Caudate nucleus (tissue), 63 donors: ENCODE measurements at places on chromosomes 13 and 19.

DNA sequence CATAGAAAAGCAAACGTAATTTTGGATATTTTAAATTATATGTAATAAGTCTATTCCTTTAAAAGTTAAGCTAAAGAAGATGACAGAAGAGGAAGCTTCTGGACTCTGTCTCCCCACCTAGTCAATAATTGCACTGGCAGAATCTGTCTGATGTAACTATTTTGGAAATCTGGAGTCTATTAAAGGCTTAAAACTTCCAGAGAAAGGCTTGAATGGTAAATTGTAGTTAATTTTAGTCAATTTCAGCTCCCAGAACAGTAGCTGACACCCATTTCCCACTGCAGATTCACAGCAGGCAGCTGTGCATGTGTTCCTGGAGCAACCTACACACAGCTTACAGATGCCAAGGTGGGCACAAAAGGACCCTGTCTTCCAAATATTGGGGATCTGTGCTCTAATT lies 304.1 kb downstream of the PCDH20 start:
- no peak for DNase-seq

- DNase-seq, result no peak
Observed at GRCh38 chr19:40803170-40803856, 4.3 kb downstream of the EGLN2 start.

DNA sequence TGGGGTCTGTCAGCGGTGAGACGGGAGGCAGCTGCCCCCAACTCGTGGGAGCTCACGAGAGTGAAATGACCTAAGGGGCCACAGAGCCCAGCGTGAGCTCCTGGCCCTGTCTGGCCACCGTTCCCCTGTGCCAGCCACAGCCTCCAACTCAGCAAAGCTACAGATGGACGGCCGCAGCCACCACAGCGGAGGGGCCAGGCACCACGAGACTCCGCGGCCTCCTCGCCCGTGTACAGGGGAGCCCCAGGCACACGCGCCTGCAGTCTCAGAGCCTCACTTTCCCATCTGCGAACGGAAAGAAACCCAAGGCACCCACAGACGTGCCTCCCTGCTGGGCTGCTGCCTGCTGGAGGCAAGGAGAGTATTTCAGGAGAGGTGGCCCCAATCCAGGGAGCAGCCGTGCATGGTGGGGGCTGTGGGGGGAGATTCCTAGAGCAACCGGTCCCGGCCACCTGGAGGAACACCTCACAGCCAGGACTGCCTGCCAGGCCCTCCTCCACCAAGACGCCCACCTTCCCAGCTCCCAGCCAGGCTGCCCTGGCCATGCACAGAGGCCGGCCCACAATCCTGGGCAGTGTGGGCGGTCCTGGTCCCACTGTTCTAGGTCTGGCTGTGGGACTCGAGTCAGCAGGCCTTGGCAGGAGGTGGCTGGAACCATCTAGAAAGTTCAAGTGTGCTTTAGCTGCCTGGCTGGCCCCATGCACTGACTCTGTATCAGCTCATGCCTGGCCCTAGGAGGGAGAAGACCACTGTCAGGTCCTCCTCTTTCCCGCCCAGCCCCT lies 1.9 kb downstream of the MKNK2 start:
- DNase-seq, result no peak

DNA sequence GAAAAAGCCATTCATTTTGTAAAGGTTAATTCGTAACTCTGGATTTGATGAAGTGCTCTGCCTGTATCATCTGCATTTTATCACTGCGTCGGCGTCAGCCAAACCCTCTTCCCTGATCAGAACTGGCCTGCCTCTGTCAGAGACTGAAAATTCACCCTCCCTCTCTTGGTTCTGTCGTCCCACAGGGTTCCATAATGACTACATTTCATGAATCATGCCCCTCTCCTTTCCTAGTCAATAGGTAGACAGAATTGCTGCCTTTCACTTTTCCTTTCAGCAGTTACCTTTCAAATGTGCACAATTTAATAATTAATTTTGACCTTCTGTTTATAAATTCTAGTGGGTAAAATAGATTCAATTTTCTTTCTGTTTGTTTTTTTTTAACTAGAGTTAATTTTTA lies 423.4 kb downstream of the RFC3 start:
- no peak for DNase-seq

DNA sequence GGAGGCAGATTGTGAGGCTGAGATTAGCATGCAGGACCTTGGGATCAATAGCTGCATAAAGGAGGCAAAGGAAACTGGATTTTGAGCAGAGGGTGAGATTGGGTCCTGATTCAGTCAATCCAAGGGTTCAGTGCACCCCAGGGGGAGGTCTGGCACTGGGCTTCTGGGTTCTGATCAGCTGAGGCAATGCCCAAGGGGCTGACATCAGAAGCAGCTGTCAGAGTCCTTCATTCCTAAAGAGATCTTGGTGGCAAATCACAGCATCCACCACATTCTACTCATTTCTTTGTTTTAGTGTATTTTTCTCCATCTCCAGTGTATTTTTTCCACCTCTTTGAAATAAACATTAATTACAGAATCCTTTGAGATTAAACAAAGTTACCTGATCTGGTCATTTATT lies 5.4 kb upstream of the LYPD5 start:
- DNase-seq, result no peak

GRCh38 chr13:28012383-28012782 lies 23.9 kb upstream of the URAD start:
- DNase-seq, result no peak

DNA sequence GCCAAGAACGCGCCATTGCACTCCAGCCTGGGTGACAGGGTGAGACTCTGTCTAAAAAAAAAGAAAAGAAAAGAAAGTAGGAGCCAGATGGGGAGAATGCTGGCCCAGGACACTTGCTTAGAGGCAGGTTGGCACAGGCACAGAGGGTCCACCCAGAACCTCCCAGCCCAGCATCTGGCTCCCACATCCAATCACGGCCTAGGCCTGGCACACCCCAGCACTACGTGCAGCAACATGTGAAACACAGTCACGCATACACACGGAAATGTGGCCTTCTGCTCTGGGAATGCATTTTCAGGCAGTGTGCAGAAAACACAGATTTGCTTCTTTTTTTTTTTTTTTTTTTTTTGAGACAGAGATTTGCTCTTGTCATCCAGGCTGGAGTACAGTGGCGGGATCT lies 20.9 kb upstream of the FOSB start:
- DNase-seq, result no peak

DNA sequence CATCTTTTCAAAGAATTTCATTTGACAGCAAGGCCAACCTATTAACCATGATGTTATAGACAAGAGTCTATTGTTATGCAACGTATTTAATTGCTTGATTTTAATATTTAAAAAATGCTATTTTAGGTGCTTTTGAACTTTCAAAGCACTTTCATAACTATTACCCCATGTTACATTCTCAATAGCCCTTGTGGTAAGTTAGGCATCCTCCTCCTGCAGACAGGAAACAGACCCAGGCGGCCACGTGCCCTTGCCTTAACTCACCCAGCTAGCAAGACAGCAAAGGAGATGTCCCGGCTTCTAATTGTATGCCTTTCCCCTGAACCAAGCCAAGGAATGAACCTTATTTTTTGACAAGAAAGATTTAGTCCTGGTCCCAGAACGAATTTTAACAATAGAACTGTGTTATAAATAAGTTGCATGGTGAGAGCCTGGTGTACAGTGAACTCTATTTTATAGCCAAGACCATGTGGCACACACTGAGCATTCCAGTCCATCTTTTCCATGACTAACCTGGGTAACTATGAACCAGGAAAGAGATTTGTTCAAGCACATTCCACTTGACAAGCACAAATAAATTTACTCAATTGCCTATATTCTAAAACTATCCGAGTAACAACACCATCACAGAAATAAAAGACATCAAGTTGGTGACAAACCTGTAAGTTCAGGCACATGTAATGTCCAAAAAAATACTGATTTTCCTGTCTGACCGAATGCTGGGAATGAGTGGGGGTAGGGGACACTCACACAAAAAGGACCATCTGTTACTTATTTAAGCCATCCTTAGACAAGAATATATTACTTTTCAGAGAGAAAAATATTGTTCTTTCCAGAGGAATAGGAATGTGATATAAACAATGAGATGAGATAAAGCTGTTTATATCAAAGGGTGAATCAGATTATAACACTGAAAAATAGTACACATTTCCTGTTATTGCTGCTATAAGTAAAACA lies 163.0 kb downstream of the EFNB2 start:
- no peak for DNase-seq

DNA sequence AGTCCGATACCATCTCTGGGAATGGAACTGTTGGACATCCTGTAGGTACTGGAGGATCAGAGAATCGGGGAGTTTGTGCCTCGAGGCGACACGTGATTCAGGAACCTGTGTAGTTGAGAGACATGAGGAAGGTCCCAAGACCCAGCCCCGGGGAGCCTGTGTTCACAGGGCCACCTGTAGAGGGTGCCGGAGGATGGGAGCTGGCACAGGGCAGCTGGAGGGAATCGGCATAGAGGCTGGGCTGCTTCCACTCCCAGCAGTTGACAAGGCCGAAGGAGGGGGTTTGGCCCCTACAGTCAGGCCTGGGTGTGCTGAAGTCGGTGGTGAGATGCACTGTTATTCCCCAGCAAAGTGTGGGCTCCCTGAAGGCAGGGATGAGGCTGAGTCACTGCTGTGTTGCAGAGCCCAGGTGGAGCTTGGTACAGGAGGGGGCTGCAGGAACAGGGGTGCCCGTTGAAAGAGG lies 2.5 kb upstream of the ISYNA1 start:
- DNase-seq, result no peak

DNA sequence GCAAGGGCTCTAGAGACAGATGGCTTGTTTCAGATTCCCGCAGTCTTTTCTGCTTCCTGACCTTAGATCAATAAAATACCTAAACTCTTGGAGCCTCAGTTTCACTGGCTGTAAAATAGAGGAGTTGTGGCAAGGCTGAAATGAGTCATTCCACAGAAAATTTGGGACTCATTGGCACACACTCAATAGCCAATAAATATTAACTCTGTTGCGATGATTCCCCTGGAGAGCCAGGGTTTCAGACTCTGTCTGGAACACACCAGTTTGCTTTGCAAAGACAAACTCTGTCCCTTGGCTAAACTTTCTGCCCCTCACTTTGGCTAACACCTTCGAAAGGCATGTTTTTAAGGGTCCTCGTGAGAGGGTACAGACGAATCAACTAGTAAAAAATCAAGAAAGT lies 18.1 kb upstream of the UBE2L5 start:
- no peak for DNase-seq

DNA sequence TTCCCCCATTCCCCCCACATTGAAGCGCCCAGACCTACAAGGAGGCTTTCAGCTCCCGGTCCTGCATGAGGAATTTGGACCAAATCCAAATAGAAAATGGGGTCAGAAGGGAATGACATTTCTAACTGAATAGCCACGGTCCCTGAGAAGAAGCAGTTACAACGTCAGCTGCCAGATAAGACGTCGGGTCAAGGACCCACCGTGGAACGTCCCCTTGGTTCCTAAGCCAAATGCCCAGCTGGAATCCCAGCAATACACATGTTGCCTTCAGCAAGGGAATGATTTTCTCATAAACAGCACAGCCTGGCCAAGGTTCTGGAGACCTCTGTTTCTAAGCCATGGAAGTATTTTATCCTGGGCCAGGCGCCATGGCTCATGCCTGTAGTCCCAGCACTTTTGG lies 109.1 kb upstream of the PEG3 start:
- DNase-seq, result no peak

DNA sequence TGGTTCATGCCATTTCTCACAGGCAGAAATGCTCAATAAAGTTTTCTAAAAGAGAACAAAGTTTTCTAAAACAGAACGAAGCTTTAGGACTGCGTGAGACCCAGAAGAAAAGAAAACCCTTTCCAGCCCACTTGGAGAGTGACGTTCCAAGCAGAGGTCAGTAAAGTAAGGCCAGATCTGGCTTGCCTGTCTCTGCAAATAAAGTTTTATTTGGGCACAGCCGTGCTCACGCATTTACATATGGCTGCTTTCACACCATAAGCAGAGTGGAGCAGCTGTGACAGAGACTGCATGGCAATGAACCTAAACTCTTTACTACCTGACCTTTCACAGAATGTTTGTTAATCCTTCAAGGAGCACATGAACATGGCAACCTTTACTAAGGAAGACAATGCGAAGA lies 23.6 kb downstream of the IRS2 start:
- DNase-seq, result no peak

DNA sequence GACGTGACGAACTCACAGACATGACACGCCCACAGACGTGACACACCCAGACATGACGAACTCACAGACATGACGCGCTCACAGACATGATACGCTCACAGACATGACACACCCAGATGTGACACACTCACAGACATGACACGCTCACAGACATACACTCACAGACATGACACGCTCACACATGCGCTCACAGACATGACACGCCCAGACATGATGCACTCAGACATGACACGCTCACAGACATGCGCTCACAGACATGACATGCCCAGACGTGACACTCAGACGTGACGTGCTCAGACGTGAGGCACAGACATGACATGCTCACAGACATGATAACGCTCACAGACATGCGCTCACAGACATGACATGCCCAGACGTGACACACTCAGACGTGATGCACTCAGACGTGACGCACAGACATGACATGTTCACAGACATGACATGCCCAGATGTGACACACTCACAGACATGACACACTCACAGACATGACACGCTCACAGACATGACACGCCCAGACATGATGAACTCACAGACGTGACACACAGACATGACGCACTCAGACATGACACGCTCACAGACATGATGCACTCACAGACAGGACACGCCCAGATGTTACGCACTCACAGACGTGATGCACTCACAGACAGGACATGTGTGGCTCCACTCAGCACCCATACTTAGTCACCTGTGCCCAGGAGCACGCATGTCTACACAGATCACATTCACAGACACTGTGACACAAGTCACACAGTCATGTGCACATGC lies 8.1 kb downstream of the ERFL start:
- DNase-seq, result no peak

DNA sequence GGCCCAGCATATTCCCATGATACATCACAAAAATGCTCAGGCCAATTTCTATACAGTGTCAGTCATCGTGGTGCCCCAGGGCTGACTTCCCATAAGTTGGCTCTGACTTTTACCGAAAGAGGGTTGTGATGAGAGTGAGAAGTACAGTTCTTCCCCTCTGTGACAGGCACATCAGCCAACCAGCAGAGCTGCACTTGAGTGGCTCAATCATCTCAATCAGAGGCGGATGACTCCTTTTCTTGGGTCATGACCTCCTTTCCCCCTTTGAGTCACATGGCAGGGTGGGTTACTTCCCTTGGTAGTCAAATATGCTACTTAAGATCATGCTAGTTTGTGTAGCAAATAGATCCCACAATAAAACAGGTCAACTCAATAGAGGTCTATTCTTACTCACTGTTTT lies 6.9 kb upstream of the AMER2 start:
- DNase-seq, result no peak

DNA sequence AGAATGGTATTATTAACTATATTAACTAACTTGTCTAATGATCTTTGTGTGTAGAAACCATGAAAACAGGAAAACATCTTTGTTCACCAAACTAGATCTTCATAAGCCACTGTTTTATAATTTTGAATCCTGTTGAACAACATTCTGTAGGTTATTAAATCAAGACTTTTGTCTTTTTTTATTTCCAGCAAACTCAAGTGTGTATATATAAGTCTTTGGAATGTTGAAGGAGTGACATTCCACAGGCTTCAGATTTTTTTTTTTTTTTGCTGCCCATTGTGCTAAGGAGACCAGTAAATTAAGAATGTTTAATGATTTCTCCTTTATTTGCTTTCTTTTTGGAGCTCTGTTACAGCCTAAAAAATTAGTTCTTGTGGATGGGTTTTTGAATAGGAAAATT lies 89.6 kb downstream of the LMO7 start:
- DNase-seq, result no peak
